ENCODE measurements at places on chromosomes 12 and 14.
A peak's percentile ranks its signal among the peaks of the same experiment; 100 is the strongest.

DNA sequence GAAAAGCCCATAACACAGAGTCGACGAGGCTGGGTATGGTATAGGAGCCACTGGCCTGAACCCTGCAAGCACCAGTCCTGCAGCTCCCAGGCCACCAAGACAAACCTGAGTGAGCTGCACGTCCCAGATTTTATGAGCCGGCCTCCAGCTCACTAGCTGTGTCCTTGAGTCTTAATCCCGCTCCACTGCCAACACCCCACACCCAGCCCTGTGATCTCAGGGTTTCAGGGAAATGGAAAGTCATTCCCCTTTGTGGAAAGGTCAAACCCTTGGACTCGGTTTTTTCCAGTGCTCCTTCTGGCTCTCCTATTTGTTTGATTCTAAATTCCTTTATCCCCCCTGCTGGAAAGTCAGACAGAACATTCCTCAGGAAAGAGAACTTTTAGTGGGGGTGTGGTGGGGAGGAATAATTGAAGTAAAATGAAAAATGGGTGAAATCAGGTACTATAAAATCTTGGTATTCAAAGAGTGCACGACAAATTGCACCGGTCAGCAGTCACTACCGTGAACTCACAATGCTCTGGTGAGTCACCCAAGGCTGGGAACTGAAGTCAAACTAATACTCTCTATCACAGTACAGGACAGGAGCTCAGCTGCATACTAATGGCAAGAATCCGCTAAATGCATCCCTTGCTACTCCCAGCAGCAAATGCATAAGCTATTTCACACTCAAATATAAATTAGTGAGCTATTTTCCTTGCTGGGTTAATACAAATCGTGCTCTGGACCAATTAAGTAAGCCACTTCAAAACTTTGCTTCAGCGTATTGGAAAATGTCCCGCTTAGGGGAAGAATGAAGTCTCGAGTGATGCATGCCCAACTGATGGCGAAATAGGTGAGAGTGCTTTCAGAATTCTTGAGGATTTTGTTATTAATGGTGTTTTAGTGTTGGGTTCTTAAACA lies 9.0 kb downstream of the PITPNM2 start:
- H3K36me3 ChIP-seq = no peaks in the 10 kb centered on the region
- no peaks in the 10 kb centered on the region for H3K4me1 ChIP-seq
- H3K27ac ChIP-seq = peak overlapping the region; percentile 82
- no peak overlapping the region for H3K4me3 ChIP-seq
- H3K27me3 ChIP-seq = no peaks in the 10 kb centered on the region
- DNase-seq = peak; percentile 85

- H3K27ac ChIP-seq = peak overlapping the region; percentile 27
- no peak for DNase-seq
- no peaks in the 10 kb centered on the region for H3K36me3 ChIP-seq
- H3K27me3 ChIP-seq = no peaks in the 10 kb centered on the region
- H3K4me3 ChIP-seq = no peak overlapping the region
These were observed 15.7 kb downstream of the KCNA5 start for GRCh38 chr12:5059358-5059757.

DNA sequence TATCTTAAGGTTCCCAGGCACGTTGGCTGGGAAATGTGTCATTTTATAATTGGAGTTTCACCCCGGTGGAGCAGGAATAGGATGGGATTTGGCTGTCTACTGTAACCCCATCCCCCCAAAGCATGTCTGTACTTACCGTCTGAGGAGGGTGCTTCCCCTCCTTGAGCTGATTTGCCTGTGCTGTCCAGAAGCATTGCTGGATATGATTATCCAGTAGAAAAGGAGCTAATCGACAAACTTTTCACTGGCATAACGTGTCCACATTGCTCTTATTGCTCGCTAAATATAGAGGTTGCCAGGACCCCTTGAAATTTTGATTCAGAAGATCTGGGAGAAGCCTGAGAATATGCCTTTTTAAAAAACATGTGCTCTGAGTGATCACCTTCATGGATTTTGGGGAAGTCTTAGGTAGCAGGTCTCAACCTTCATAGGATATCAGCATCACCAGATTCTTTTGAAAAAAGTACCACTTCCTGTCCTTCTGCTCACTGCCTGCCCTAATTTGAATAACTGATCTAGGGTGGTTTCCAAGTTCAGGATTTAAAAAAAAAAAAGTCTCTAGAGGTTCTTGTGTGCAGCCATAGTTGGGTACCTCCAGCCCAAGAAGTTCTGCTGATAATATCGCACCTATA lies 80.4 kb upstream of the KCNA1 start:
- H3K27me3 ChIP-seq = no peaks in the 10 kb centered on the region
- H3K36me3 ChIP-seq = no peaks in the 10 kb centered on the region
- no peak overlapping the region for H3K27ac ChIP-seq

- DNase-seq = no peak
- H3K27me3 ChIP-seq = no peaks in the 10 kb centered on the region
- no peak overlapping the region for H3K4me3 ChIP-seq
- H3K27ac ChIP-seq = no peak overlapping the region
- no peaks in the 10 kb centered on the region for H3K4me1 ChIP-seq
- no peaks in the 10 kb centered on the region for H3K36me3 ChIP-seq
These were observed 32.7 kb downstream of the NOPCHAP1 start for GRCh38 chr12:105018776-105019175.

DNA sequence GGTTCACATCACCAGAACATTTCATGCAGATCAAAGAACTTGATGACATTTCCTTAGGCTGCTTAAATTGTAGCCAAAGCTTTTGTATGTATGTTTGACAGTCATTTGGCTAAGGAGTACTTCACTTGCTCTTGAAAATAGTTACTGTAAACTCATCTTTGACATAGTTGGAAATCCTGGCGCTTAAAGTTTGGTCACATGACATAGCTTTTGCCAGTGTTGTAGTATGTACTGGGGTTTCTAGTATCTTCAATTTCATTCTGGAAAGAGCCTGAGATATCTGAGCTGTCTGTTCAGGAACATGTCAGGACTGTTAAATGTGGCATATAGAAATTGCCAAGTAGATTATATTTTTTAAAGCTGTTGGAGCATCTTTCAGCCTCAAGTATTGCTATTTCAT lies 55.7 kb downstream of the WDR20 start:
- H3K4me3 ChIP-seq = no peak overlapping the region
- no peaks in the 10 kb centered on the region for H3K27me3 ChIP-seq

DNA sequence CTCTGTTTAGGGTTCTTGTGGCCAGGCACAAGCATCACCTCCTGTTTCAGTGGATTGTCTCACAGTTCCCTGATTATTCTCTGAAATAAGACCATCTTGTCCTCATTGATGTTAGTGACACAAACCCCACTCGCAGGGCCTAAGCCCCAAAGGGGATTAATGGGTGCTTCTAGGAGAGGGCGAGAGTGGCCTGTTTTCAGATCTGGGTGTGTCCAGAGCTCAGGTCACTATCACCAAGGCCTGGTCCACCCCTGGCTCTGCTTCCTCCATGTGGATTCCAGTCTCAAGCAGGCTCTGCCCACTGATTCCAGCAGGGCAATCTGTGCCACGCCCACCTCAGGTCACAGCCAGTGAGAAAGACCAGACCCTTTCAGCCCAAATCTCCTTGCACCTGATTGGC lies 361.9 kb downstream of the ADGRD1 start:
- no peaks in the 10 kb centered on the region for H3K27me3 ChIP-seq
- H3K4me3 ChIP-seq = no peak overlapping the region
- no peaks in the 10 kb centered on the region for H3K36me3 ChIP-seq
- no peak overlapping the region for H3K27ac ChIP-seq

DNA sequence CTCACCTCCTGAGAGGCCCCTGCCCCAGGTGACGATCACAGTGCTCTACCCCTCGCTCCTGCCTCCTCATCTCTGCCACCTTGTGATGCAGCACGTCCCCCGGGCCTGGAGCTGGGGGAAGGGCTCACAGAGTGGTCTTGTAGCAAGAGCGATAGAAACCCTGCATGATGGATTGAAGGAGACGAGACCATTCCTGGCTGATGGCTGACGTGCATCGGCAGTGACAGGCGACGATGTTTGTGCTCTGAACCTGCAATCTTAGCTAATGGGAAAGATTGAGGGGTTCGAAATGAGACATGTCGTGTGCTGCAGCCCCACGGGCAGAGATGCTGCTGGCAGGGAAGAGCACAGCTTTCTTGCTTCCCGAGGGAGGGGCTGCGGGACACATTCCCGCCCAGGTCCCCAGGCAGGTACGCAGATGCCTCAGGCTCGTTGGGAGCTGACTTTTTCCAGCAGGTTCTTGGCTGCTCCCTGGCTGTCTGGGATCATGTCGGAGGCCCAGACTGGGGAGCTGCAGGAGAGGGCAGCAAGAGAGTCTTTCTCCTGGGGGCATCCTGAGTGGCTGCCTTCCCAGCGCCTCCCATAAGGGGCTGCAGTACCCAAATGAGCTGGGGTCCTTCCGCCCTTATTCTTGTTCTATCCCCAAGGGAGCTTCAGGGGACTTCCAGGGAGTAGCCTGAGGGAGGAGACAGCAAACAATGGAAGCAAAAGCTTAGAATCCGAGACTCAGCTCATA lies 38.7 kb upstream of the GPATCH2L start:
- no peak overlapping the region for H3K27ac ChIP-seq
- H3K27me3 ChIP-seq = no peaks in the 10 kb centered on the region
- no peaks in the 10 kb centered on the region for H3K36me3 ChIP-seq
- no peak for DNase-seq
- no peak overlapping the region for H3K4me3 ChIP-seq

DNA sequence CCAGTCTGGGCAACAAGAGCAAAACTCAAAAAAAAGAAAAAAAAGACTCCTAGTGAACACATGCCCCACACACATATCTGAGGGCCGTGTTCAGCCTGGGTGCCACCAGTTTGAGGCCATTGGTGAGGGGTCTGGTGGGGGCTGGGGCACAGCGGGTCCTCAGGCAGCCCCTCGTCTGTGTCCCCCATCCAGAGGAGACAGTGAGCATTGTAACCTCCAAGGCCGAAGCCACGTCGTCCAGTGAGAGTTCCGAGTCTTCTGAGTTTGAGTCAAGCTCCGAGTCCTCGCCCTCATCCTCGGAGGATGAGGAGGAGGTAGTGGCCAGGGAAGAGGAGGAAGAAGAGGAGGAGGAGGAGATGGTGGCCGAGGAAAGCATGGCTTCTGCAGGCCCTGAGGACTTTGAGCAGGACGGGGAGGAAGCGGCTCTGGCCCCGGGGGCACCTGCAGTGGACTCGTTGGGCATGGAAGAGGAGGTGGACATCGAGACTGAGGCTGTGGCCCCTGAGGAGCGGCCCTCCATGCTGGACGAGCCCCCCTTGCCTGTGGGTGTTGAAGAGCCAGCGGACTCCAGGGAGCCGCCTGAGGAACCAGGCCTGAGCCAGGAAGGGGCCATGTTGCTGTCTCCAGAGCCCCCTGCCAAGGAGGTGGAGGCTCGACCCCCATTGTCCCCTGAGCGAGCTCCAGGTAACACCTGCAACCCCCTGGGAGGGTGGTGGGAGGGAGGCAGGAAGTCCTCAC lies 15.6 kb downstream of the SETD1B start:
- peak; percentile 62 for DNase-seq
- H3K4me3 ChIP-seq = no peak overlapping the region
- H3K27ac ChIP-seq = no peak overlapping the region
- H3K4me1 ChIP-seq = no peaks in the 10 kb centered on the region

- H3K27ac ChIP-seq = no peak overlapping the region
- no peaks in the 10 kb centered on the region for H3K27me3 ChIP-seq
- DNase-seq = no peak
- no peaks in the 10 kb centered on the region for H3K36me3 ChIP-seq
- no peaks in the 10 kb centered on the region for H3K4me1 ChIP-seq
These were observed 696.8 kb upstream of the LRFN5 start for GRCh38 chr14:40909906-40910305.

- H3K36me3 ChIP-seq = peaks cover 16% of the 10 kb centered on the region
- no peak overlapping the region for H3K27ac ChIP-seq
- H3K4me3 ChIP-seq = no peak overlapping the region
- DNase-seq = peak; percentile 59
- no peaks in the 10 kb centered on the region for H3K27me3 ChIP-seq
These were observed 4.3 kb downstream of the TMEM106C start for GRCh38 chr12:47967461-47968321.

GRCh38 chr14:61244009-61244408 lies 37.1 kb downstream of the TMEM30B start:
- no peak overlapping the region for H3K27ac ChIP-seq
- H3K4me3 ChIP-seq = no peak overlapping the region
- no peak for DNase-seq
- no peaks in the 10 kb centered on the region for H3K27me3 ChIP-seq

- no peaks in the 10 kb centered on the region for H3K27me3 ChIP-seq
- no peak overlapping the region for H3K27ac ChIP-seq
- H3K36me3 ChIP-seq = no peaks in the 10 kb centered on the region
- H3K4me1 ChIP-seq = no peaks in the 10 kb centered on the region
These were observed 15.7 kb upstream of the SLC2A3 start for GRCh38 chr12:7951671-7952070.
